ENCODE measurements at places on chromosomes 6 and 20.

DNA sequence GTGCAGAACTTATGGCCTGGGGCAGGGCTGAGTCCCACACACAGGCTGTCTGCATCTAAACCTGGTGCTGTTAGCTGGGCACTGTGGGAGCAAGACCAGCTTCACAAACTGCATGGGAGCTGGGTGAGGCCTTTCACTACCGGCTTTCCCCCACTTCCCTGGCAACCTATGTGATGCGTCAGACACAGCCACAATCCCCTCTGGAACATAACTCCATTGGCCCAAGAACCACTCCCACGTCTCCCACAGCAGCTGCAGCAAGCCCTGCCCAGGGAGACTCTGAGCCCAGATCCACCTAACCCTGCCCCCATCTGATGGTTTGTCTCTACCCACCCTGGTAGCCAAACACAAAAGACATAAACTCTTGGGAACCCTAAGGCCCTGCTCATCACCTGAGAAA is 9.3 kb downstream of the WDR27 start:
- no peak for DNase-seq

GRCh38 chr20:5836569-5836968 is 86.4 kb downstream of the SHLD1 start:
- DNase-seq: peak; percentile 13

GRCh38 chr6:53139841-53140413 is 8.7 kb downstream of the GCM1 start:
- DNase-seq: no peak

- DNase-seq: no peak
These were observed 610.7 kb downstream of the CBLN4 start for GRCh38 chr20:55394592-55394991.

DNA sequence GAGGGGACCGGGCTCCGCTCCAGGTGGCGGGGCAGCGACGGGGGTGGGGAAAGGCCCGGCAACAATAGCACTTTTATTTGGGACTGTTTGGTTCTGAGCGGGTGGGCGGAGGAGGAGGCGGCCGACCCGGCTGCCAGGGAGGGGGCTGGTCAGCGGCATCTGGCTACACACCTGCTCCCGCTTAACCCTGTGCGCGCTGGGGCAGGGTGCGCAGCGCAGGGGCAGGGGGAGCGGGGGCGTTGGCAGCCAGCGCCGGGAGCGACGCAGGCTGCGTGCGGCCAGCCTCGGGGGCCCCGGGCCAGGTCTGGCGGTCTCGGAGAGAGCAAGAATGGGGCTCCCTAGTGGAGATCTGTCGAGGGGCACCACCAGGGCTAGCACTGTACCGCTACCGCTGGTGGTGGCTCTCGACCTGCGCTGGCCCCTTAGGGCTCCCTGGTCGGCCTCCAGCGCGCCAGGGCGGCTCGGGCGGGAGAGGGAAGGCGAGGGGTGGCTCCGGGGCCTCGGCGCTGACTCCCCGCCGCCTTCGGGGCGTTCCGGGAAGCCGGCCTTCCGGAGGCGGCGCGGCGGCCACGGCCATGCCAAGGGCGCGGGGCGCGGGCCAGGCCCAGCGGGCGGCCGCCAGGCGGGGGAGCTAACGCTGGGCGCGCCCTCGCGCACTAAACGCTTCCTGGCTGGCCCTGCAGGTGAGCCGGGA is 92.4 kb downstream of the NCR2 start:
- peak; percentile 17 for DNase-seq

GRCh38 chr6:112502351-112503090 is 155.4 kb downstream of the RFPL4B start:
- DNase-seq: no peak

GRCh38 chr6:157763904-157764177 is 59.2 kb upstream of the SNX9 start:
- DNase-seq: no peak

- peak; percentile 30 for DNase-seq
These were observed 54.6 kb downstream of the PPARD start for GRCh38 chr6:35396991-35397390.

GRCh38 chr6:160327981-160328380 is 20.2 kb upstream of the SLC22A3 start:
- DNase-seq: no peak

DNA sequence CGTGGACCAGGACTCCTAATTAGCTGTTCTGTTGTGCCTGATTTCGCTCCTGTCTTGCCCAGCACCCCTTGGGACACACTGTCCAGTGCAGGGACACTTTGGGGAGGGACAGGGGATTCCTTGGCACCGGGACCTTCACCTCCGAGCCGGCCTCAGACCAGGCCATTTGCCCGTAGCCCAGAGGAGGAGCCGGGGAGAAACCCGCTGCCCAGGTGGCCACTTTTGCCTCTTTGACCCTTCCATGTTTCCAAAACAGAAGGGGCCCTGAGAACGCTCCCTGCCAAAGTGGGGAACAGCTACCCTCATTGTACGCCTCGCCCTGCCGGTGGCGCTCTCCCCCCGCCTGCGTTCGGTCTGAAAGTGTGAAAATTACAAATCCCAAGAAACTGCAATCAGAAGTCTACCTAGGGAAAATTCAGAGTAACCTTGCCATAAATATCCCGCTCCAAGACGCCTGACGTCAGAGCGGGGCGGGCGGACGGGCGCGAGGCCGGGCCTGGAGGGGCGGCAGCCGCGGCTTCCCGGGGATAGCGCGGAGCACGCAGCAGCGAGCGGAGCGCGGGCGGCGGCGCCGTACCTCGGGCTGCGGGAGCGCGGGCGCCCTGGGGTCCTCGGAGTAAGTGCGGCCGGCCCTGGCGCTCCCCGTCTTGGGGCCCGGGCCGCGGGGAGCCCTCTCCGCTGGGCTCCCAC is at the start of gene DAAM2:
DAAM2 (plus strand) TSS at position 527 of the 690 bp plus-strand sequence. CDS start 63,927 bp downstream, outside the sequence.
- DNase-seq: no peak

DNA sequence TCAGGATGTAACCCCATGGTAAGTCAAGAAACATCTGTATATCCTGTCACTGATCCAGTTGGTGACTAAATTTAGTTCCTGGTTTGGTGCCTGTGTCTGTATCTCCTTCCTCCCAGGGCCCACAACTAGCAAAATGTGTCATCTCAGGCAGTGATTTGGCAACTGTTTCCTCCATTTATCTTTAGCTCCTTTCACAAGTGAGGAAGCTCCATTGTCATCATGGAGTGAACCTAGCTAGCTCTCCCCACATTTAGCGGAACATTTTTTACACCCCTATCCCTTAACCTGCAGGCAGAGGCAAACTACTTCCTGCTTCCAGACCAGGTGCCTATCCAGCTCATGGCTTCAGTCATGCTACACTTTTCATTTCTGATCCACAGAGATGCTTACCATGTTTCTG is 99.5 kb downstream of the IPCEF1 start:
- peak; percentile 87 for DNase-seq

- DNase-seq: no peak
These were observed 188.8 kb downstream of the HIVEP2 start for GRCh38 chr6:142756215-142756630.

DNA sequence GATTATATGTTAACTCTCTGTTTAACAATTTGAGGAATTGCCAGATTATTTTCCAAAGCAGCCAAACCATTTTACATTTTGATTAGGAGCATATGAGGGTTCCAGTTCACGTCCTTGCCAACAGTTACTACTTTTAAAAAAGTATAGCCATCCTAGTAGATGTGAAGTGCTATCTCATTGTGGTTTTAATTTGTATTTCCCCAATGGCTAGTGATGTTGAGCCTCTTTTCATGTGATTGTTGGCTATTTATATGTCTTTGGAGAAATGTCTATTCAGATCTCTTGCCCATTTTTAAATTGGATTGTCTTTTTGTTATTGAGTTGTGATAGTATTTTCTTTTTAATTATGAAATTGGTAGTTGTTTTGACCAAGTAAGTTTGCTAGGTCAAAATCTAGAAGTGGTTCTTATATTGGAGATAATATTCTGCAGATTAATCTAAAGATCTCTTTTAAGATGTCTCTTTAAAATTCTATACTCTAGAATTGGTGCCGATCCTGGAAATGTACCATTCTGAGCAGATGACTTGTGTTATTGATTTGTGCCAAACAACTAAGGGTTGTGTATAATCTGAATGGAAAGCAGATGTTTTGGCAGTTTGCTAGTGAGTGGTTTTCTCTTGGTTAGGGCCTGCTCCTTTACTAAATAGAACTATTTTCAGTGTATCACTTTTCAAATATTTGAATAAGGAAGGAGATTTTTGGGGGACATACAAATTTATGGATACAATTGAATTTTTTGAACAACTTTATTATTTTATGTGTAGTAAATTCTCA is 99.5 kb downstream of the CDKAL1 start:
- no peak for DNase-seq

- DNase-seq: no peak
These were observed 133.8 kb downstream of the CLIC5 start for GRCh38 chr6:45881705-45882467.

DNA sequence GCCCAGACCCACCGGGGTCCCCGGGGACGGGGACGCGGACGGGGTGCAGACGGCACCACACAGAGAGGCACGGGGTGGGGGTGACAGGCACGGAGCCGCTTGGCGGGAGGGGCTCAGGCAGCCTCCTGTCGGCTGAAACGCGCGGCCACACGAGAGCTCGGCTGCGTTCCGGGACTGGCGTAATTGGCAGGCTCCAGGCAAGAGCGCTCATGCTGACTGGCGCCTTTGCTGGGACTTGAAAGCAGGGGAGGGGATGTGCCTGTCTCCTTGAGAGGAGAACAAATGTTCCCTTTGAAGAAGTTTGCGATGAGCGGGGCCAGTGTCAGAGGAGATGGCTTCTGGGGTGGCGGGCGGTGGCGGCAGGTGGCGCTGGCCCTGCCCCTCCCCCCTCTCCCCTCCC is 25.8 kb downstream of the BHLHE23 start:
- DNase-seq: peak; percentile 14

DNA sequence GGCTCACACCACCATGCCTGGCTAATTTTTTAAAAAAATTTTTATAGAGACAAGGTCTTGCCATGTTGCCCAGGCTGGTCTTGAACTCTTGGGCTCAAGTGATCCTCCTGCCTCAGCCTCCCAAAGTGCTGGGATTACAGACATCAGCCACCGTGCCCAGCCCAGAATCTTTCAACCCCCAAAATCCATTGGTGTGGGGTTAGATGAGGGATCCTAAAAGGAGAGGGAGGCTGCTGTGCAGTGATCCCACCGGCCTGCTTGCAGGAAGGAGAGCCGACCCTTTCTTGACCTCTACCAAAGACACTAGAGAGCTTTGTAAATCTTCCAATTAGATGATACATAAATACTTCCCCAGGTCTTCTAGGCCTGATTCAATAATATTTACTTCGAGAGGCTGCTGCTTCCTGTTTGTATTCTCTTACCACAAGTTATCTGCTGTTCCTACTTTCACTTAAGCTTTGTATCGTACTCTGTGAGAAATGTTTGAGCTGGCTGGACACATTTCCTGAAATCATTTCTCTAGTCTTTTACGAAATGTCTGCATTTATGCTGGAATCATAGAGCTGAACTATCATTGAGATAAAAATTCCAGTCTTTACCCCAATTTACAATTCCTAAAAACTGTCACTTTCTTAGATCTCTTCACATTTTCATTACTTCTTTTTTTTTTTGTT is 49.3 kb upstream of the IER3 start:
- DNase-seq: peak; percentile 83

DNA sequence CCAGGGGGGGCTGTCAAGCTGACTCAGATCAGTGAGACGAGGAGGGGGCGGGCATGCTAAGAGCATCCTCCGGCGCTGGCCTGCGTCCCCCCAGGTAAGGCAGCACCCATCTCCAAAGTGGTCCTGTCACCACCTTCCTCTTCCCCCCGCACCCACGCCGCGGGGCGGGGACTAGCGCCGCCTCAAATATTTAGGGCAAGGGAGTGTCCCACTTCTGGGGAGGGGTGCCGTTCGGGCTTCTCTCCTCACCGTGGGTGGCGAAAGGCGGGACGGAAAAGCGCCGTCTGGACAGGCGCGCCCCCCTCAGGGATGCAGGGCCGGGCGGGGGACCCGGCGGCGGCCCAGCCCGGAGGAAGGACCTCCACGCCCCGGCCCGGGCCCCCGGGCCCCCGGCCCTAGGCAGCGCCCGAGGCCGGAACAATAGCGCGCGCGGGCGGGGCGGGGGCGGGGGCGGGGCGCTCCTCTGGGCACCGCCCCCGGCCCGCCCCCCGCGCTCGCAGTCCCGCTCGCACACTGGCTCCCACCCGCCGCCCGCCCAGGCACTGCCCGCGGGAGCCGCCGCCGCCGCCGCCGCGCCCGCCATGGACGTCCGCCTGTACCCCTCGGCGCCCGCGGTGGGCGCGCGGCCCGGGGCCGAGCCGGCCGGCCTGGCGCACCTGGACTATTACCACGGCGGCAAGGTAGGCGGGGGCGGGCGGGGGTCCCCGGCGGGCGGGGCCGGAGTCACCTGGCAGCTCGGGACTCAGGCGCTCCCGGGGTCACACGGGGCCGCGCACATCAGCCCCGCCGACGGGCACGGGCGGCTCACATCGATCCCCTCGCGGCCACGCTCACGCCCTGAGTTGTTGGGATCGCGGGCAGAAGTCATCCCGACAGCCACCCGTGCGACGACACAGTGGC is at the start of gene TOX2:
TOX2 (plus strand) TSS at position 542 of the 900 bp plus-strand sequence; CDS start at position 582, 40 bp downstream.
- peak; percentile 27 for DNase-seq

- DNase-seq: no peak
These were observed 17.0 kb downstream of the AKIRIN2 start for GRCh38 chr6:87684895-87685654.

DNA sequence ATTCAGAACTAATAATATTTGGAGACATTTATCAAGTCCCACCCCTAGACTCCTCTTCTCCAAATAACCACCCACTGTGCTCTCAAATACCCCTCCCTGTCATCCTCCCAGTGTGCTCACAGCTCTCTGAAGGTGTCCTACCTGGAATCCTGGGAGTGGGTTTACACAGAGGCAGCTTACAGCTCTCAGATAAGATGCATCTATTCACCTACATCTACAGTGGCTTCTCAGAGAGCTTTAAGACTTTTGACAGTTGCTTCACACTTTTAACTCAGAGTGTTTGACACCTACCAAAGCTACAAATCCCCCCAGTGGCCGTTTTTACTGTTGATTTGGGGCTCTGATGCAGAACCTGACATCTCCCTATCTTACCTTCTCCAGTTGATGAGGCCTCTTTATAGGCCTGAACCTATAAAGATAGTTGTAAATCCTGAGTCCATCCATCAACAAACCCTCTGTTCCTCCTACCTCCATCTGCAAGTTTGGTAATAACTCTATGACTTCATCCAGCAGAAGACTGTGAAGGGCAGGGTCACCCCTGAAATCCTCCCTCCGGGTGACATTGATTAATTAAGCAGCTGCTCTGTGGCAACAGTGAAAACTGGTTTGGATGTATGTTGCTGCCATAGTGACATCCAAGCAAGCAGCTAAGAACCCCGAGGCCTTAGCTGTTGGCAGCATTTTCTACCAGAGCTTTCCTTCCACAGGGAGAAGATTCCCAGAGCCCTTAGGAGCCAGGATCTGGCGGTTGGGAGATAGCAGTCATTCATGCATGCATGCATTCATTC is 226.1 kb upstream of the RREB1 start:
- DNase-seq: peak; percentile 66

DNA sequence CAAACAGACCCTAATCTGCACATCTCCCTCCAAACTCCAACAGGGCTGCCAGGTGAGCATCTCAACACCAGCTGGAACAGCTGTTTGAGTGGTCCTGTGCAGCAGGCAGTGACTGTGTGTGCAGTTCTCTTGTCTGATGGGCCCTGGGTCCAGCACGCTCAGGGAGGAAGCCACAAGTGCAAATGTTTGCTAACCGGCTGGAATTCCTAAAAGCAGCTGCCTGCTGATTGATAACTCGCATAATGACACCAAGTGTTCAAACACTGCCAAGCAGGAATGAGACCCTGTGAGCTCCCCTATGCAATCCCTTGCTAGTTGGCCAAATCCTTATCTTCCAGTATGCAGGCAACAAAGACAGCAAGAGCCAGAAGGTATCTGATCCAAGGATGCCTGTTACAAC is 650.6 kb downstream of the CBLN4 start:
- no peak for DNase-seq
